ENCODE measurements at places on chromosomes 5 and 9.

GRCh38 chr9:15725953-15726352 is 173.1 kb downstream of the CCDC171 start:
- ATAC-seq = no peak

GRCh38 chr9:125262294-125262991 is 817 bp downstream of the GAPVD1 start:
- ATAC-seq = no peak

DNA sequence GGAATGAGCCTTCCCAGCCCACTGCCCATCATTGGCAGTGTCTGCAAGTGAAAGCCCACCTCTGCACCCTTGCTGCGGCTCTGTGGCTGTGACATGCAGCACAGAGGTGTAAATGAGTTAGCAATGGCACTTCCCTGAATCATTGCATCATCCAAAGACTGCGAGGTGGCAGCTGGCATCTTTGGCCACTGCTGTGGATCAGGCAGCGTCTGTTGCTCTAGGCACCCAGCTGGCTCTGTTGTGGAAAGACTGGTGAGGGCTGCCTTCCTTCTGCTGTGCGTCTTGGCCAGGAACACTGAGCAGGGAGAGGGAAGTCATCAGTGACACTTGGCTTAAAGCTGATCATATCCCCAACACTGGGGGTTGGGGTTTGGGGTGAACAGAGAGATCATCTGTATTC is 64.5 kb downstream of the MFAP3 start:
- ATAC-seq = no peak

- ATAC-seq = no peak
Measured at GRCh38 chr5:136020383-136021015, 8.3 kb upstream of the TGFBI start.

DNA sequence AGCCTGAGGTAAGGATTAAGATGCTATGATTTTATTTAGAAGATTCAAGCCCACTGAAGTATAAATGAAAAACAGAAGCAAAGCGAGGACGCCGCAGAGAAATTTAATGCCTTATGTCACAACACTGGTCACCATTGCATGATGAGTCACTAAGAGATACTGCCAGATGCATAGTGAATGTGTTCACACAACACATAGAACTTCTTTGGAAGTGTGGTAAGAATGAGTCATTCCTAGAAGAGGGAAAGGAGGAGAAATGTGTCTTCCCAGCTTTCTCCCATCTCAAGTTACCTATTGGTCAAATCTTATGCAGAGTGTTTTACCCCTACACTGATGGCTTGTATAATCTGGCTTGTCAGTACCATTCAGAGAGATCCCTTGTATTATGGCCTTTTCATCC is 465.3 kb upstream of the ARRDC3 start:
- ATAC-seq = no peak

DNA sequence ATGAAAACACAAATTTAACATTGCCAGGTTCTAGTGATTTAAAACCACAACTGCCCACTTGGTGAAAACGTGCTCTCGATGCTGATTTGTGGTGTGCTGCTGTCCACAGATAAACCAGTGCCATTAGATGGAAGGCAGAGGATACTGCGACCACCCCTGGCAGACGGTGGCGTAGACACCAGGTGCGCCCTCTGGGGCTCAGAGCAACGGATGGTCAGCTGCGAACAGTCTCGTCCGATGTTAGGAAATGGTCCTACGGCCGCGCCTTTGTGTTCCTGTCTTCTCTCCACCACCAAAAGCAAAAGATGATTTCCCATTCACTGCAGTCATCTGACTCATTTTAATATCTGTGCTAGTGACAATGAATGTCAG is 43.2 kb downstream of the UBE2QL1 start:
- no peak for ATAC-seq

- no peak for ATAC-seq
Measured at GRCh38 chr5:116896001-116896400, 321.4 kb upstream of the SEMA6A start.

DNA sequence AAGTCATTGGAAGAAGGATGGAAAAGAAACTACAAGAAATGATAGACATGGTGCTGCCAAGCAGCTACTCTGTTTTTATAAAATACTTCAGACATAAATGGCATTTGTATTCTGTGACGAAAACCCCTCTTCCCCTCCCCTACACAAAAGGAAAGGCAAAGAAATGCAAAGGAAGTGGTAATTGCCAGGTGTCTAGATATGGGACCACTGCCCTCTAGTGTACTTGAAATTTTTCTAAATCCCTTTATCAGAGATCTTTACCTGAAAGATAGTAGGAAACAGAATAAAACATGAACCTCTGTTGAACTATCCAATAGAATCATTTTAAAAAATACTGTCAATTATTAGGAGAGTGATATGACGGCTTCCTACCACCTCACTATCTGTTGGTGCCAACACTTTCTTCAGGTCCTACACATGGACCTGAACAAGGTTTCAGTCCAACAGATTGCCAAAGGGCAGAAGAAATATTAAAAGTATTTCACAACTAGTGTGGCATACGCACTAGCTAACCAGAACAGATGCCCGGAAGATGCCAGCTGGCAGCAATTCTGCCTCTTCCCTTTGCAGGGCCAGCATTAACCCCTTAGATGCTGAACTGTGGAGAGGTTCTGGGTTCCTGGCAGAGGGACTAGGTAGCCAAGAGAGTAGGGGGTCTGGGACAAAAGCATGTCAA is 104.1 kb downstream of the TSSK1B start:
- peak; percentile 73 for ATAC-seq

DNA sequence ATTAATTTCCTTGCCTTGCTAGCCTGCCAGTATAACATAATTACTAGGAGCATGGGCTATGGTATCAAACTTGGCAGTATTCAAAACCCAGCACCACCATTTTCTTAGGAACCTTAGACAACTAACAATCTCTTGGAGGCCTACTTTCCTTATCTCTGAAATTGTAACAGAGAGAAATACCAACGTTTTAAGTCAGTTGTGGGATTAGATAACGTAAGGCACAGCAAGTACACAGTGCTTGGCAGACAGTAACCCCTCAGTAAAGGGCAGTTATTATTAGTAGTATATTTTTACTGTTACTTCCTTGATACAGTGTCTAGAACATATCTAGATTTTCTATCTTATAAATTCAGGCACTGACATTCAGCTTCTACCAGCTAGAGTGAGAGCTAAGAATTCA is 309.6 kb downstream of the ACTL7B start:
- no peak for ATAC-seq

GRCh38 chr9:4828761-4829160 is 36.0 kb downstream of the RCL1 start:
- no peak for ATAC-seq

GRCh38 chr9:82790875-82791274 is 272.1 kb downstream of the RASEF start:
- ATAC-seq = no peak

GRCh38 chr5:36059571-36060419 is 6.9 kb downstream of the UGT3A2 start:
- no peak for ATAC-seq

- no peak for ATAC-seq
Measured at GRCh38 chr5:90279091-90279490, 130.5 kb downstream of the CETN3 start.

DNA sequence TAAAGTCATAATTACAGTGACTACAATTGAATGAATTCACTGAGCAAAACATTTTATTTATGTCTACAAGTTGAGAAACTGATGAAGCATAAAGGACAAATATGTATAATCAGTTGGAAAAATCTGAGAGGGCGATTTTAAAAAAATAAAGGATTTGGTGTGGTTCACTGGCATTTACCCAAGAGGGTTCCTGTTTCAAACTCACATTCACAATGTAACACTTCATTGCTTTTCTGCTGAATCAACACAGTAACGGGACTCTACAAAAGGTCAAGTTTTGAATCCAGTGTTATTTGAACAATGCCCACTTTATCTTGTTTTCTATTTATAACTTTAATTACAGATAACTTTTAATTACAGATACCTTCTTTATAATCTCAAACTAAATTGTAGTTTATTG is 138.6 kb downstream of the NUDT12 start:
- no peak for ATAC-seq

DNA sequence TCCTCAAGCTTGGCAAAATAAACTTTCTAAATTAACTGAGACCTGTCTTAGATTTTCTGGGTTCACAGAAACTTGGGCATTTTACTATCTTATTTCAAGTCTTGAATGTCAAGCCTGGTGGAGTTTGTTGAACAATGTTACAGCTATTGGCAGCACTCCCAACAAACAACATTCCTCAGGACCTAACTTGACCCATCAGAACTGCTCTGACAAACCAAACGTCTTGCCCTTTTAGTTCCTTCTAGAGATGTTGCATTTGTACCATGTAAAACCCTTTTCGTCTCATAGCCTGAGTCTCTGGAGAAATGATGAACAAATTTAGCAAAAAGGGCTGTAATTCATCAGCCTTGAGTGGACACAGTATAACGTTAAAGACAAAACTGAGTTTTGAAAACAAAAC is 51.1 kb downstream of the GNA14 start:
- no peak for ATAC-seq
